ENCODE measurements at places on chromosomes 11 and 22.

DNA sequence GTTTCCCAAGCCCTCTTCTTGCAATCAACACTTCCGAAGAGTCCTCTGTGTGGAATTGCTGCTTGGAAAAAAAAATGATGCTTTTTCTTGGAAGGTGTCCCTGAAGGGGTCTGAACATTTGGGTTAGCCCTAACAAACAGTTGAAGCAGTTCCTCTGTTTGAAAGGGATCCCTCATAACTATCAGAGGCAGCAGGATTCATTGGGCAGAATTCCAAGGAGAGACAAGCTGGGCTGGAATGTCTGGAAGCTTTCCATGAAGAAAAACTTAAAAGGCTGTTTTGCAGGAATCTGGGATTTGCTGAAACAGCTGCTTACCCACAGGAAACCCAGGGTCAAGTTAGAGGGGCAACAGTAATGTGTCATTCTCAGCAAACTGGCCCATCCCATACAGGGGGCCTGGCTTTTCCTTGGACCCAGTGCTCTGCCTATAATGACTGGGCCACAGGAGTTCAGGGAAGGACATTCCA lies 3.1 kb downstream of the CSNK2A3 start:
- DNase-seq: no peak

GRCh38 chr11:66407651-66408050 lies 13.2 kb upstream of the NPAS4 start:
- DNase-seq: no peak

DNA sequence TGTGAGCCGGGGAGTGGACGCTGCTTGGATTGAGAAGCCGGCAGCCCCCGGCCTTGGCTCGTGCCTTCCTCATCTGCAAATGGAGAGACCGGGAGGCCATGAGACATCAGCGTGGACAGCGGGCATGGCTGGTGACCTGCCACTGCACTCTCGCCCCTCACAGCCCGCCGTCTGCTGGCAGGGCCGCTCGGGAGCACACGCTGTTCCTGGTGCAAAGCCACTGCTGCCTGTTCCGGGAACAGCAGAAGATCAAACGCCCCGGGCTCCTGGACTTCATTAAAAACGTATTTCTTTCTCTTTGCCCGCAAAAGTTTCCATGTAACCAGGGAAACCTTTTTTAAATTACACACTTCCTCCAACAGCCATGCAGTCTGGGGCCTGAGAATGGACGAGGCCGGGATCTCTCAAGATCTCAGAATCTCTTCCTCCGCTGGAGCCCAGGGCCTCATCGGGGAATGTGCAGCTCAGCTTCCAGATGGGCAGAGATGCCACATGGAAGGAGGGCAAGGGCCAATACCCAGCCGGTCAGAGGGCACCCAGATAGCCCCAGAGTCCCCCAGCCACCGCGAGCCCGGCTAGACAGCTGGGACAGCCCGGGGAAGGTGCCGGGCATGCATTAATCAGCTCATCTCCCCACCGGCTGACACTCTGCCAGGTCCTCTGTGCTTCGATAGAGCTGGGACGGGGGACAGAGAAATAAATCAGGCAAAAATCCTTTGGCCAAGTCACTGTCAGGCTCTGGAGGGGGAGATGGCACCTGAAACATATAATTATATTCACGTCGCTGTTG lies 62.8 kb upstream of the PRR5 start:
- DNase-seq: no peak

- DNase-seq: no peak
Observed at GRCh38 chr11:66317322-66317722, 478 bp upstream of the CD248 start.

GRCh38 chr11:57417056-57417455 lies 9.9 kb downstream of the SLC43A3 start:
- no peak for DNase-seq

DNA sequence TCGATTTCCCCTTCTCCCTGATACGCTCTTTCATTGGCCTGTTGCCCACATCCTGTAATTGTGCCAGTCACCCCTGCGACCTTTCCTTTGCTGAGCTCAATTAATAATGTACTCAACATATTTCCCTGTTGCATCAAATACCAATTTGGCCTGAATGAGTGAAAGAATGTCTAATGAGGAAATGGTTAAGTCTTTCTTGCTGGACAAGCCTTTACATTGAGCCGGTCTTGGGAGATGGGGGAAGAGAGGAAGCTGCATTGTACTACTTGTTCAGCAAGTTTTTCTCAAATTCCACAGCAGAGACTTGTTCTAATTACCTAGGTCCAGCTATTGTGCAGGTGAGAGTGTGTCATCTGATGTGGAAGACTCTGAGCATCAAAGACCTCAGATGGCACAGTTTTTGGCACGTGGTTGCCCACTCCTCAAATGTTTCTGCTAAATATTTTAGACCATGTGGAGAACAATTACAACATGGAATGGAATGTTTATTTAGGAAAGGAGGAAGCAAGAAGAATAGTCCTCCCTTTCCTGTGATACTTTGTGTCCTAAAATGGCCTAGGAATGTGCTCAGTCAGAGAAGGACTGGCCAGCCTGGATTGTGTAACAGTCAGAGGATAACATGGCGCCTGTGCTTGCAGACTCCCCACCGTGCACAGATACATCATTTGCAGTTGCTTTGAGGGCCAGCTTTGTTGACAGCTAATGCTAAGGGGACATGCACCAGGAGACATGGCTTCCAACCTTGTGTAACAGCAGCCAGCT lies 129.5 kb upstream of the E2F8 start:
- DNase-seq: no peak

DNA sequence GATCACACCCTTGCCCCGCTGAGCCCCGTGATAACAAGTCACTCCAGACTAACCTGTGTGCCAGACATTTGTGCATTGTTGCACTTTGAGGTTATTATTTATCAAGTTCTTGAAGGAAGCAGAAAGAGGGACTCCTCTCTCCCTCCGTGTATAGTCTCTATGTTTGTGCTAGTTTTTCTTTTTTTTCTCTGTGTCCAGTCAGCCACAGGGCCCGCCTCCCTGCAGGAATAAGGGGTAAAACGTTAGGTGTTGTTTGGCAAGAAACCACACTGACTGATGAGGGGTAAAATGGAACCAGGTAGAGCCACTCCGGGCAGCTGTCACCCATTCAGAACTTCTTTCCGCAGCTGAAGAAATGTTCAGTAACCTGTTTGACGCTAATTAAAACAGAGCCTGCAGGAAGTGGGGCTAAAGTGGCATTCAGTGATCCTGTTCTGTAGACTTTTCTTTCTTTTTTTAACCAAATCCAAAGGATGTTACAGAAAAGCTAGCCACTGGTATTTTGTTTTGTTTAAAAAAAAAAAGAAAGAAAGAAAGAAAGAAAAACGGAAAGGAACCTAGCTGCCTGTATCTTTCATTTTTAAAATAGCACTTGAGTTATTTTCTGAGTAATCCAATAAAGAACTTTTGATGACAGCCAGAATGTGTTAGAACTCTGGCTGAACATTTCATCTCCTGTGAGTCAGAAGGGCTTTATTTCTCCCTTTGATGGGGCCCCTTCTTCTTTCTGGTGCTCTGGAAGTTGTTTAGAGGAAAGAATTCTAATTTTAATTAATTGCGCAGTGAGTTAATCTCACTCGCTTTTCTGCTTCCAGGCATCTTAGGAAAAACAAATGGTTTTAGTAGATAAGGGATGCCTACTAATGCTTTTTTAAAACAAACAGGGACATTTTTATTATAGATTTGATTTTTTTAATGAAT lies 58.2 kb downstream of the COMMD9 start:
- DNase-seq: no peak

DNA sequence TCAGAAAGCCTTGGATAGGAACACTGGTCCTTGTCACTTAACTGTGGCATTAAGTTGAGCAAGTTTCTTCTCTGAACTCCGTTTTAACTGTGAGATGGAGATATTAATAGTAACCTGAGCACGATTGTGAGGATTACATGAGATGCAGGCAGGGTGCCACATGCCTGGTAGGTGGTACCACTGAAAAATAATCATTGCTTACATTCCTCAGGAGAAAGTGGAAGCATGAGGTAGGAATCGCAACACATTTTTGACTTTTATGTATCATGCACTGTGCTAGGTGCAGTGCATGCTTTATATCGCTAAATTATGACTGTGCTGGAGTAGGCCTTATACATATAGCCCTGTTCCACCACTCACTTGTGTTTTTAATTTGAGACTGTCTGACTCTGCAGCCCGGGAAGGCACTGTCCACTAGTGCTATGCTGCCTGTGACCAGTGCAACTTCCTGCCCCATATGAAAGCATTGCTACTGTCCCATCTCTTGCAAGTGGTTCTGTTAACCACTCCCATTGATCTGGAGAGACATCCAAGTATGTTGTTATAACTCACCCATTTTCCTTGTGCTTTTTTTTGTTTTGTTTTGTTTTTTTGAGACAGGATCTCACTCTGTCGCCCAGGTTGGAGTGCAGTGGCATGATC lies 1.0 kb downstream of the UQCR10 start:
- no peak for DNase-seq

- DNase-seq: no peak
Observed at GRCh38 chr11:75946531-75947530, 131.8 kb downstream of the UVRAG start.

- no peak for DNase-seq
Observed at GRCh38 chr11:8015753-8016239, 28.7 kb downstream of the EIF3F start.

GRCh38 chr11:1742371-1742770 lies 8.0 kb downstream of the IFITM10 start:
- DNase-seq: no peak

GRCh38 chr11:11396301-11397035 lies 43.4 kb upstream of the CSNK2A3 start:
- DNase-seq: no peak

DNA sequence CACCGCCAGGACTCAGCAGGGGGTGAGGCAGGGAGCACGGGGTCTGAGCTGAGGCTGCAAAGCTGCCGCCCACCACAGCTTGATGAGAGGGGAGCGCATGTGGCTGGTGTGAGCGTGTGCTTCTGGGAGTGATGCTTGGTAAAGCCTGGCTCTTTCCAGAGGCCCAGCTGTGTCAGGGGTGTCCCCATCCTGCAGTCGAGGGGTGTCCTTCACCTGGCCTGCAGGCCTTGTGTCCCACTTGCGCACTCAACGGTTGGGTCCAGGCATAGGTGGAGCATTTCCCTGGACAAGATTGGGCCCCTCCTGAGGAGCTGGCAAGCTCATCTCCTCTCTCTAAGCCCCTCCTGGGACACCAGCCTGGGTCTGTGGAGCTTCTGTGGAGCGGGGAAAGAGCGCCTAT lies 273.9 kb downstream of the TBC1D22A start:
- DNase-seq: no peak

- no peak for DNase-seq
Observed at GRCh38 chr11:121141066-121141465, 40.0 kb downstream of the TECTA start.

DNA sequence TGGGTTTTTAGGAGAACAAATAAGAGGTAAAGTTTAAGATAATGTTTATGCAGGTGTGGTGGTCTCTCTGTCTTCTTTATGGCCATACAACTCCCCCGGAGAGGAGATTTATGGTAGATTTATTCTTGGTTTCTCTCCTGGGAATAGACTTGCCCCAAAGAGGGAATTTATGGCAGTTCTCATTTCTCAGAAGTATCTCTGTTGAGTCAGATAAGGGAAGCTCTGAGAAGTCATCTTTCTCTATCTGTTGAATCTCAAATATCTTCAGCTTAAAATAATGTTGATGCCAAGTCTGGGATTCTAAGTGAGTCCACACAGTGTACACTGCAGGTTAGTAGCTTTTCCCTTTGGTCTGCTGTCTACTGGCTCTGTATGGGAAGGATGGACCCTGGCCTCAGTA lies 276.4 kb upstream of the PLET1 start:
- DNase-seq: no peak

DNA sequence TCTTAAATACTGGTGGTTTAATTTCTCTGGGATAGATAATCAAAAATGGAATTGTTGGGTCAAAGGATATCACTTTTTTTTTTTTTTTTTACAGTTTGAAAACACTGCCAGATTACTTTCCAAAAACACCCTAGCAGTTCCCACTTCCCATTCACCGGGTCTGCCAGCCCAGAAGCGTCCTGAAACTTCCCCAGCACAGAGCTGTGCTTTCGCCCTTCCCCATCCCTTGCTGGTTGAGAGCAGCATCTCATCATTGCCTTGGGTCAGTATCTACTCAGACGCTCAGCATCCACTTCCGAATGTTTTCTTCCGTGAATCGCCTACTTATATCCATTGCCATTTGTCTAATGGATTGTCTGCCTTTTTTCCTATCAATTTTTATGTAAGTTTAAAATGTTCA lies 5.5 kb downstream of the CERK start:
- DNase-seq: no peak

DNA sequence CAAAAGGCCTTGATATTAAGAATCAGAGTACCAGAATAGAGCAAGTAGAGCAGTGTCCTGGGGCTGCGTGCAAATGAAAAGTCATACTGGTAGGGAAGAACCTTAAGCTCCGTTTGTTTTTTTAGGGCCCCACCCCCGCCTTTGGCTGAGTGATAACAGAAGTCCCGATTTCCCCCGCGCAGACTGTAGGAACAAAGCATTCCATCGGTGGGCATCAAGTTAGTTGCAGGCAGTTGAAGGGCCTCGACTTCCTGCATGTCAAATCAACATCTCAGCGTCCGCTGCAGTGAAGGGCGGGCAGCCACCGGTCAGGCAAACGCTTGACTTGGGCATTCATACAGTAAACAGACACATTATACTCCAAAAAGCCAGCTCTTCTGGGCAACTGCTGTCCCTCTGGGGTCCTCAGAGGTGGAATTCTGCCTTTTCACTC lies 11.7 kb downstream of the LRP4 start:
- DNase-seq: no peak

- no peak for DNase-seq
Observed at GRCh38 chr11:119941636-119942411, 196.1 kb downstream of the TRIM29 start.

GRCh38 chr11:64441127-64441526 lies 82.2 kb downstream of the RPS6KA4 start:
- DNase-seq: no peak

- no peak for DNase-seq
Observed at GRCh38 chr11:79925570-79925969, 484.7 kb upstream of the TENM4 start.

- DNase-seq: no peak
Observed at GRCh38 chr11:86558841-86559240, 113.6 kb downstream of the ME3 start.

GRCh38 chr11:17457396-17458173 lies 19.1 kb downstream of the ABCC8 start:
- no peak for DNase-seq

DNA sequence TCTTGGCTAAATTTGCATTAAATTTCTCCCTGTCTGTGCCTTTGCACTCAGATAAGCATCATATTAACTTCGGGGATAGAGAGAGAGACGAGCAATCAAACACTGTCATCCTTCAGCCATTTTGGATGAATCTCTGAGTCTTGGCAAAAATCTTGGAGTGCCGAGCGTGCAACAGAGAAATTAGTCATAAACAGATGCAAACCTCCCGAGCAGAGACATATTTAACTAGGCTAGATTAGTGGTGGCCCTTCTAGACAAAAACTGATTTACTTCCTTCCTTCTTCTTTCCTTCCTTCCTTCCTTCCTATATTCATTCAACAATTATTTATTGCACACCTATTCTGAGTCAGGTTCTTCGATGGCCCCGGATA lies 114.4 kb upstream of the BLID start:
- DNase-seq: no peak

DNA sequence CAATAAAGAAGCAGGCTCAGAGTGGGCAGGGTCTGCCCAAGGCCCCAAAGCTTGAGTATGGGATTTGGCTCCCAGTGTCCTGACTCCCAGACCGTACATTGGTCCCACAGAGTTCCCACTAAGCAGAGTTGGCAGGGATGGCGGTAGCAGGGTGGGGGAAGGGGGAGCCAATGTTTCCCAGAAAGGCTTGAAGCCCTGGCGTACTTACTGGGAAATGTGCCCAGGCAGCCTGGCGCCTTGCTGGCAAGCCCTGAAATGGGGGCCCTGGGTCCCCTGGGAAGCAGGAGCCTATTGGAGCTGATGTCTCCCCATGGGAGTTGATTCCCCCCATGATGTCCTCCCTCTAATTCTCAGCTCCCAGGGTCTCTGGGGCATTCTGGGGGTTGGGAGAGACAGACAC lies 9.3 kb downstream of the ARHGEF17 start:
- no peak for DNase-seq
